Activated CD4-positive, alpha-beta memory T cell treated with anti-CD3 and anti-CD28 coated beads, Interleukin-2, amount 10 ng/mL, durations not matched to agents 7 days and 5 days (primary cell): ENCODE measurements at places on chromosomes 11 and 22.

DNA sequence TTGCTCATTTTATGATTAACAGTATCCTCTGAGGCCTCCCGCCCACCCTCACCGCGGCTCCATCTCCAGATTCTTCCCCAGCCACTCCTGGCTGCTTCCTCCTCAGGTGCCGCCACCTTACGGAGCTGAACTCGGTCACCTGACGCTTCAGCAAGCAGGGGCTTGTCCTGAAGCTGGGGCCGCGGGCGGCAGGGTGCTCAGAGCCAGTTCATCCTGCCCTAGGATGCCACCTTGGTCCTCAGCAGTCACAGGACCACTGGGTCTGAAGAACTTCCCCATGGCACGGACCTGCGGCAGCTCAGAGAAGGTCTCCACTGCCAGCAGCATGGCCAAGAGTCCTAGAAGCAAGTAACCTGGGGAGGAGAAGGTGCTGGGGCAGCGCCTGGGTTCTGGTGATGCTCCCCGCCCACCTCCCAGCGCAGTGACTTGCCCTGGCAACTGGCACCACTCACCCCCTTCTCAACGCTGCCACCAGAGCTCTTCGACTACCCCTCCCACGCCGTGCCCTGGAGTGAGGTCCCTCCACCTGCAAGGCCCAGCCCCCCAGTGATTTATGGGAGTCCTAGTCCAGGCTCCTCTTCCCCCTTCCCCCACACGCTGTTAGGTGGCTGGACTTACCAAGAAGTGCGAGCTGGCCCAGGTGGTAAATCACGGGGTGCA is 2.6 kb downstream of the KCNK7 start:
- no peak overlapping the region for H3K27ac ChIP-seq
- H3K27me3 ChIP-seq: no peaks in the 10 kb centered on the region
- no peak overlapping the region for H3K4me3 ChIP-seq
- peaks cover 41% of the 10 kb centered on the region for H3K4me1 ChIP-seq
- H3K36me3 ChIP-seq: peaks cover 33% of the 10 kb centered on the region

DNA sequence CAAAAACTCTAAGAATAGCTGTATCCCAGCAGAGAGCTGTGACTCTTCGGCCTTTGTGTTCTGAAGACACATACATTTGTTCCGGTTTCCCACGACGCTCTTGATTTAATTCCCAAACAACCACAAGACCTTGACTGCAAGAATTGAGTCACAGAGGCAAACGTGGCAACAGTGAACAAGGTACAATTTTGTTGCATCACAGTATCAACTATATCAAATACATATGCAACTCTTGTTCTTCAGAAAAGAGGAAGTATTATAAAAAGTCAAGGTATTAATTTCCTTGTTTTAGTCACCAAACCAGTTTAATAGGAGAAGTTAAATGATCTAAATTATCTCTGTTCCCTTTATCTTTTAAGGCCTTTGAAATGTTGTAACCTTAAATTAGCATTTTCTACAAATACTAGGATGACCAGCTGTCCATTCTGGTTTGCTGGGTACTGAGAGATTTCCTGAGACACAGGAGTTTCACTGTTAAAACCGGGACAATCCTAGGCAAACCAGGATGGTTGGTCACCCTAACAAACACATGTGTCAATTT is 11.1 kb downstream of the HPS5 start:
- no peak for DNase-seq
- no peak overlapping the region for H3K4me3 ChIP-seq
- H3K27ac ChIP-seq: no peak overlapping the region
- H3K4me1 ChIP-seq: peaks cover 8% of the 10 kb centered on the region

DNA sequence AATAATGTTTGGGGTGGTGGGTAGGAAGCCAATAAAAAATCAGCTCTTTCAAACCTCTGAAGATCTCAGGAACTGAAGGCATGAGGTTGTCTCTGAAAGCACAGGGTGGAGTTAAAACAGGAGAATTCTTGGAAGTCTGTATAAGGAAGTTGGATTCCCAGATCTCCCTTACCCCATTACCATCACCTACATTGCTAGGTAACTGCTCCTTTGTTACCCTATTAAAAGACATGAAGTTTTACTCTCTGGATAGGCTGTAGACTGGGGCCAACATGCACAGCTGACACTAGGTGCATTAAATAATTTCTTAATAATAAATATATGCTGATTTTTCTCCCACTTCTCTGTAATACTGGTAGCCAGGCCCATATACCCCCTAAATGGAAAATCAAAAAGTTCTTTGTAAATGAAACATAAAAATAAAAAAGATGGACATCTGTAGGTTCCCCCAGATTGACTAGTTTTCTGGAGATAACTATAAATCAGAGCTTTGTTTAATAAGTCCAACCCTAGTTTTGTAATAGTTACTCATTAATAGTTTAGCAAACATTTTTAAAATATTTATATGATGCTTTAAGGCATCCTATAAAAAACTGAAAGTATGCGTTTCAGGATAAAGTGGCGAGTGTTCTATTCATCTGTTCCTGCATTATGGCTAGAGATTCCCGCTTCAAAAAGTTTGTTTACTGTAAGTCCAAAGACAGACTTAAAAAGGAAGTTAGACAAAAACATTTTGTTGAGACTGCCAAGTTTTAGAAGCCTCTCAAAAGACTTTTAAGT is 63.8 kb downstream of the KIF18A start:
- H3K36me3 ChIP-seq: peaks cover 9% of the 10 kb centered on the region
- DNase-seq: no peak
- H3K4me3 ChIP-seq: no peak overlapping the region
- no peaks in the 10 kb centered on the region for H3K27me3 ChIP-seq
- H3K4me1 ChIP-seq: no peaks in the 10 kb centered on the region

- H3K36me3 ChIP-seq: no peaks in the 10 kb centered on the region
- H3K27ac ChIP-seq: no peak overlapping the region
- DNase-seq: no peak
- H3K27me3 ChIP-seq: no peaks in the 10 kb centered on the region
- H3K4me1 ChIP-seq: no peaks in the 10 kb centered on the region
- H3K4me3 ChIP-seq: no peak overlapping the region
These were observed 39.5 kb downstream of the ANO1 start for GRCh38 chr11:70117567-70118145.

GRCh38 chr11:69335007-69335780 is 41.2 kb downstream of the MYEOV start:
- H3K36me3 ChIP-seq: no peaks in the 10 kb centered on the region
- no peak for DNase-seq
- H3K27ac ChIP-seq: no peak overlapping the region
- H3K27me3 ChIP-seq: peaks cover 23% of the 10 kb centered on the region
- H3K4me3 ChIP-seq: no peak overlapping the region
- peaks cover 17% of the 10 kb centered on the region for H3K4me1 ChIP-seq

DNA sequence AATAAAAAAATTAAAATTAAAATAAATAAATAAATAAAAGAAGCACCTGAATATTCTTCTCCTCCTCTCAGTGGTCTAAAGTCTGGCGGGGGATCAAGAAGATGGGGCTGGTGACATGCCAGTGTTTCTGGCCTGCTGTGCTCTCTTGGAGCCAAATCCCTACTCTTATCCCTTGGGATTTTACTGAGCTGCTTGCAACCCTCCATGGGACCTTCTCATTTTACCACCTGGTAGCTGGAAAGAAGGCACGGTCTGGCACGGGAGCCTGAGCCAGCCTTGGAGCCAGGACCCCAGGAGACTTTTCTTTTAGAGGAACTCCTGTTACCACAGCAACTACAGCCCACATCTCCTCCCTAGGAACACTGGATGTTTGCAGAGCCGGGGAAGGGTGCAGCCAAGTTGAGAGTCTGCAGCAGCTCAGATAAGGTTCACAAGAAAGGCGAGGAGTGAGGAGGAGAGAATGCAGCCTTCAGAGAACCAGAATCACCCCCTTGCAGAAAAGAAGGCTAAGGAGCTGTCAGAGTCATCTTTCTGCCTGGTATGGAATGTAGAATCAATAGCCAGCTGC is 21.4 kb downstream of the CD6 start:
- H3K27me3 ChIP-seq: no peaks in the 10 kb centered on the region
- peak overlapping the region; percentile 63 for H3K4me3 ChIP-seq
- H3K27ac ChIP-seq: peak overlapping the region; percentile 81

DNA sequence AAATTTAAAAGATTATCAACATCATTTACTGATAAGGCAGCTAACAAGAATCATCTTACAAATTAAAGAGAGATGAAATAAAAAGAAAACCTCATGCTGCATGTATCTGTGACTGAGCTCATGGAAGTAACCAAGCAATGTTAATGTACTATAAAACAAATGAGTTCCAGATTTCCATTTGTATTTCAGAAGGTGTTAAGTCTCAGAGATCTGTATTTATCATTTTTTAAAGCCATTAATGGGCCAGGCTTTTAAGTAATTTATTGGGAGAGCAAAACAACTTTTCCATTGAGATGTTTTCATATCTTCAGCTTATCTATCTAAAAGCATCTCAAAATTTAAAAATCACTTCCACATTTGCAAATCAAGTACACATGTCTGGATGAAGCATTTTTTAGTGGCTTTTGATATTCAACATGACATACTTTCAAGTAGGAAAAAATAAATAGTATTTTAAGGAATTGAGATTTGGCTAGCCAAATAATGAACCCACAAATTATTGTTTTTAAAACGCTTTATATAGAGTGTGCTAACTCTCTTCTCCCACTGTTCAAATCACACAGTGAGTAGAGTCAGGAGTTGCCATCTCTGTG is 17.9 kb upstream of the BBOX1 start:
- no peak overlapping the region for H3K27ac ChIP-seq
- DNase-seq: no peak
- no peaks in the 10 kb centered on the region for H3K36me3 ChIP-seq
- H3K27me3 ChIP-seq: no peaks in the 10 kb centered on the region
- H3K4me1 ChIP-seq: no peaks in the 10 kb centered on the region

DNA sequence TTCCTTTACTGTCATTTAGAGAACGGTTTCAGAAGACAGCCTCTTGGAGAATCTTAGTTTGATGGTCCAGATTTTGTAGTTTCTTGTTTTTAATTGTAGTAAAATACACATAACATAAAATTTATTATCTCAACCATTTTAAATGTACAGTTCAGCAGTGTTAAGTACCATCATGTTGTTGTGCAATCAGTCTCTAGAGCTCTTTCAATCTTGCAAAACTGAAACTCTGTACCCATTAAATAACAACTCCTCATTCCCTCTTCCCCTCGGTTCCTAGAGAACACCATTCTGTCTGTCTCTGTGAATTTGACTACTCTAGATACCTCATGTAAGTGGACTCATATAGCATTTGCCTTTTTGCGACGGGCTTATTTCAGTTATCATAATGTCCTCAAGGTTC is 69.8 kb downstream of the GRIK4 start:
- H3K4me1 ChIP-seq: no peaks in the 10 kb centered on the region
- H3K27ac ChIP-seq: no peak overlapping the region
- H3K36me3 ChIP-seq: no peaks in the 10 kb centered on the region

DNA sequence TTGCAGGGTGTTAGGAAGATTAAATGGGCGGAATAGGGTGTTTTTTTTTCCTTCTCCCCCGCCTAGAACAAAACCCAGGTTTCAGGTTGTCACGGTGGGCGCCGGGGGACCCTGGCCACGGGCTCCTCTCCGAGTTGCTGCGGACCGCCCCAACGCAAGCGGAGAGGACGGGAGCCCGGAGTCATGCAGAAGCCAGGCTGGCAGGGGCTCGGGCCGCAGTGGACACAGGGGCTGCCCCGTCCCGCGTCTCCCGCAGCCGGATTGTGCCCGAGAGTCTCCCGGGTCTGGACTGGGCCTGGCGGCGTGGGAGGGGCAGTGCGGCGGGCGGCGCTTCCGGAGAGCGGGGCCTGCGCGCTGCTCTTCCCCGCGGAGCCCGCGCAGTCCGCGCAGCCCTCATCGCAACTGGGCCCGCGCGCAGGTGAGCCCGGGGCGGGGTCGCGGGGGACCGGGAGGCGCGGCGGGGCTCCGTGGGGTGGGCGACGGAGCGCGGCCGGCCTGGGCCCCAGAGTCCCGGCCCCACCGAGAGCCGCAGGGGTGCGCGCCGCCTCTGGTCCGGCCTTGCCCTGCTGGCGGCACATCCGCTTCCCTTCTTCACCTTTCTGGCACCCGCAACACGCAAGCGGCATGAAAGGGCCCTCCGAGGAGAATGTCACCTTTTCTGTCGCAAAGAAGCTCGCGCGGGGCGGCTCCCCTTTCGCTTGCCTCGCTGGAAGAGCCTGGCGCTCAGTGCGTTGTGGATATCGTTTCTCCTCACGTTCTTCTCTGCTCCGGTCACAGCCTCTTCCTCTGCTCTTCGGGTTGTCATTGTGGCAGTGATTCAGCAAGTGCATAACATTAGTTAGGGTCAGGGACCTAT is at the start of gene TIRAP:
Gene TIRAP (plus strand): TSS at position 358 of the 856 bp plus-strand sequence. CDS start 7,802 bp downstream, outside the sequence.
- peaks cover 54% of the 10 kb centered on the region for H3K4me1 ChIP-seq
- DNase-seq: peak; percentile 70
- H3K27me3 ChIP-seq: no peaks in the 10 kb centered on the region
- peaks cover 21% of the 10 kb centered on the region for H3K36me3 ChIP-seq

DNA sequence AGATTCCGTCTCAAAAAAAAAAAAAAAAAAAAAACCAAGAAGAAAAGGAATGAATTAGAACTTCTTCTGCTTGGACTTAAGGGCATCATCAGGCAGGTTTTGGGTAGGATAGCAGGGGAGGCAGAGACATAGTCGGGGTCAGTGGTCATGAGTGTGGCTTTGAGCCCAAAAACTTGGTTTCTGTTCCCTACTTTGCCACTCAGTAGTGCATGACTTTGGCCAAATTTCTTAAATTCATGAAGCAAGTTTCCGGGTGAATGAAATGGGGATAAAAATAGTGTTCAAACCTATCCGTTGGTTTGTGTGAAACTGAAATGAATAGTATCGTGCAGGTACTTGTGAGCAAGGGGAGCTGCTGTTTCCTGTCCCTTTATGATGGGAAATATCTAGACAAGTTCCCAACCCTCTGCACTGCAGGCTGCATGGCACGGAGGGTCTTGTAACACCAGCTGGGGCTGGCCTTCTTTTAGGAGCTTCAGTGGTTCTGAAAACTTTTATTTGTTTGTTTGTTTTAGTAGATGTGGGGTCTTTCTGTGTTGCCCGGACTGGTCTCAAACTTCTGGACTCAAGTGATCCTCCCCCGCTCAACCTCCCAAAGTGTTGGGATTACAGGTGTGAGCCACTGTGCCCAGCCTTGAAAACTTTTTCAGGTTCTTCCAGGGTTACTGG is 18.4 kb downstream of the NEAT1 start:
- no peak for DNase-seq
- H3K27ac ChIP-seq: peak overlapping the region; percentile 82
- no peaks in the 10 kb centered on the region for H3K27me3 ChIP-seq

GRCh38 chr11:86264649-86265048 is 20.1 kb downstream of the EED start:
- DNase-seq: no peak
- H3K36me3 ChIP-seq: peaks cover 72% of the 10 kb centered on the region
- no peaks in the 10 kb centered on the region for H3K27me3 ChIP-seq
- no peak overlapping the region for H3K4me3 ChIP-seq

DNA sequence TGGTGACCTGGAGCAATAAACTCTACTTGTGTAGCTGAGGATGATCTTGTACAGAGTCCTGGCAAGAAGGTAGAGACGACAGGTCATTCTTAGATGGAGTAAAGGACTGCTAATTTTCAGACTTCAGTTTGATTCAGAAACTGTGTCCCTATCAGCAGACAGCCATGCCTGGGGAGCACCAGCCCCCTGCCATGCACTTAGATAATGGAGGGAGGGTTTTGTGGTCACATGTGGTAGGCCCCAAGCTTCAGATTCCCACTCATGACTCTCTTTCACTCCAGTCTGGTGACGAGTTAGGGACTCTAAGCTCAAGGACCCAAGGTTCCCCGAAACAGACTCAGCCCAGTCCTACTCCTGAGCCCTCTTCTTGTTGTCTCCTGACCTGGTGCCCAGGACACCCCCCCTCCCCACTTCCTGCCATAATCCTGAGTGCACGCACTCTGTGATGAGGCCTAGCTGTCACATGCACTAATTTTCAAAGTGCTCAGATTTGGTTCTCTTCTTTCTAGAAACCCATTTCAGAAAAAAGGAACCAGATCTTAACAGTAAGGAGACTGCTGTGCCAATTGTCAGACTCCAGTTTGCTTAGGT is 10.2 kb upstream of the AMPD3 start:
- no peak overlapping the region for H3K4me3 ChIP-seq
- no peak for DNase-seq
- H3K4me1 ChIP-seq: peaks cover 46% of the 10 kb centered on the region
- peaks cover 18% of the 10 kb centered on the region for H3K27me3 ChIP-seq
- no peak overlapping the region for H3K27ac ChIP-seq
